ENCODE measurements at places on chromosomes 11 and 22. TPM values are rescaled to one million over a fixed set of nuclear protein-coding genes. Genes with fewer than 3 reads are reported as not detected.

SEC14L2 gene
- total RNA-seq = 12.9 TPM

ARHGAP8 gene
- 1.4 TPM for total RNA-seq

NXPE2 gene
- 1.4 TPM for total RNA-seq

DESI1 gene
- 27.7 TPM for total RNA-seq

CCDC34 gene
- total RNA-seq = 11.3 TPM

PDGFB gene
- total RNA-seq = 11.3 TPM

GLYATL1 gene
- 3.5 TPM for total RNA-seq

FOSL1 gene
- not detected for total RNA-seq

OR5B12 gene
- not detected for total RNA-seq

CTTN gene
- total RNA-seq = 101 TPM

RFPL3 gene
- total RNA-seq = not detected

ME3 gene
- total RNA-seq = 75.0 TPM

BAIAP2L2 gene
- total RNA-seq = 0.69 TPM

AMPD3 gene
- 3.9 TPM for total RNA-seq

OR5P2 gene
- total RNA-seq = 0.23 TPM

SPTBN2 gene
- 97.3 TPM for total RNA-seq

KIRREL3 gene
- total RNA-seq = 30.0 TPM

OR8A1 gene
- total RNA-seq = 0.23 TPM

UPK3A gene
- not detected for total RNA-seq

NNMT gene
- 0.92 TPM for total RNA-seq

OR9Q2 gene
- total RNA-seq = not detected

DDI1 gene
- total RNA-seq = not detected

PARVA gene
- 8.3 TPM for total RNA-seq

MUC5B gene
- total RNA-seq = not detected

VPREB1 gene
- not detected for total RNA-seq

KDM4E gene
- not detected for total RNA-seq

CXCR5 gene
- total RNA-seq = not detected

INSC gene
- 0.23 TPM for total RNA-seq

CCDC83 gene
- total RNA-seq = not detected

WT1 gene
- not detected for total RNA-seq

DDX10 gene
- total RNA-seq = 25.8 TPM

CNIH2 gene
- total RNA-seq = 94.8 TPM

SLCO2B1 gene
- 18.0 TPM for total RNA-seq

ENTHD1 gene
- total RNA-seq = not detected

PDHX gene
- total RNA-seq = 57.2 TPM
